ENCODE measurements at places on chromosomes 7 and 10. TPM values are rescaled to one million over a fixed set of nuclear protein-coding genes. Genes with fewer than 3 reads are reported as not detected.

GRCh38 chr7:151141855-151142685 lies 25.4 kb downstream of the GBX1 start:
- H3K4me1 ChIP-seq, result no peaks in the 10 kb centered on the region
- no peak overlapping the region for H3K4me3 ChIP-seq
- no peaks in the 10 kb centered on the region for H3K36me3 ChIP-seq

- no peaks in the 10 kb centered on the region for H3K27me3 ChIP-seq
- H3K36me3 ChIP-seq, result no peaks in the 10 kb centered on the region
- H3K4me1 ChIP-seq, result peaks cover 1% of the 10 kb centered on the region
- H3K4me3 ChIP-seq, result no peak overlapping the region
Measured at GRCh38 chr7:1810961-1811849, 141.1 kb downstream of the ELFN1 start.

AGR2 gene
- total RNA-seq, result not detected

DENND2A gene
- total RNA-seq, result 0.10 TPM

Measured in naive thymus-derived CD8-positive, alpha-beta T cell (primary cell).